Glutamatergic neuron (in vitro differentiated cells): ENCODE measurements at places on chromosomes 7 and 10.

- no peak for DNase-seq
These were observed 48.5 kb upstream of the KCNMA1 start for GRCh38 chr10:77686096-77686495.

GRCh38 chr7:12584930-12585329, 14.4 kb downstream of the SCIN start:
- no peak for DNase-seq

GRCh38 chr7:137931823-137932222, 70.1 kb downstream of the CREB3L2 start:
- no peak for DNase-seq

DNA sequence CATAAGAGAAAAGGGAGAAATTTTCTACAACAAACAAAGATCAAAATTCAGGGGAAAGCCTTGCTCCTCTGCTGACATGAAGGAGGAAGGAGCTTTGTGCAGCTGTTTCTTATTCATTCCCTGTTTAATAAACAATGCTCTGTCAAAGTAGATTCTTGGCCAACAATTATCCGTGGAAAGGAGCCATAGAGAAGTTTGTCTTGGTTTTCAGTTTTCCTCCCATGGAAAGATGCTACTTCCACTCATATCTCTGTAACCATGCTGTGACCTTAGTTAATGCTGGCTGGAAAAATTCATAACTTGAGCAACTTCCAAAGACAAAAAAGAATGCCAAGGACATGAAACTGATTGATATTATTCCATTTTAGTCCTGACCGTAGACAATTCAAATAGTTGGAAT, 8.1 kb downstream of the DDC start:
- no peak for DNase-seq

GRCh38 chr7:47622586-47622945, 40.7 kb upstream of the TNS3 start:
- no peak for DNase-seq

GRCh38 chr7:97868788-97869187, 3.4 kb downstream of the ASNS start:
- DNase-seq = no peak

DNA sequence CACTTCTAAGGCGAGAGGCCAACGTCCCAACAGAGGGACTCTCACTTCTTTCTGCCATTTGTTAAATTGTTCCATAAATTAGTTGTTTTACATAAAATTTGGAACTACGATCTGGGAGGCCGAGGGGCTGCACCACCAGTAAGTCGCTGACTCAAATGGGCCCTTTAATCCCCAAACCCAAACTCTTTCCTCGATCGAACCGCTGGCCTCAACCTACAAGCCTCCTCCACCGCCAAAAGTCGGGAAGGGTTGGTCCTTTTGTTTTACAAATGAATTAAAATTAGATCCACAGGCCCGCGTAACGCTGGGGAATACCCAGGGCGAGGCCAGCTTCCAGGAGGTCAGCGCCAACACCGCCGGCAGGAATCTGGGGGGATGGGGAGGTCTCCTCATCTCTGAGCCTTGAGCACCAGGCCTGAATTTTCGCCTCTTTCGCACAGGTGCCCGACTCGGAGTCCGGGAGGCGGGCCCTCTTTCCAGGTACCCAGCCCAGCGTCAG, 1.2 kb upstream of the FOXI2 start:
- DNase-seq = no peak
